Activated CD4-positive, alpha-beta T cell treated with anti-CD3 and anti-CD28 coated beads, Interleukin-2, Interleukin-6, amounts not matched to agents 100 ng/mL and 50 ng/mL, durations not matched to agents 16 hours and 8 hours (primary cell): ENCODE measurements at places on chromosomes 4 and X.
A peak's percentile ranks its signal among the peaks of the same experiment; 100 is the strongest.

DNA sequence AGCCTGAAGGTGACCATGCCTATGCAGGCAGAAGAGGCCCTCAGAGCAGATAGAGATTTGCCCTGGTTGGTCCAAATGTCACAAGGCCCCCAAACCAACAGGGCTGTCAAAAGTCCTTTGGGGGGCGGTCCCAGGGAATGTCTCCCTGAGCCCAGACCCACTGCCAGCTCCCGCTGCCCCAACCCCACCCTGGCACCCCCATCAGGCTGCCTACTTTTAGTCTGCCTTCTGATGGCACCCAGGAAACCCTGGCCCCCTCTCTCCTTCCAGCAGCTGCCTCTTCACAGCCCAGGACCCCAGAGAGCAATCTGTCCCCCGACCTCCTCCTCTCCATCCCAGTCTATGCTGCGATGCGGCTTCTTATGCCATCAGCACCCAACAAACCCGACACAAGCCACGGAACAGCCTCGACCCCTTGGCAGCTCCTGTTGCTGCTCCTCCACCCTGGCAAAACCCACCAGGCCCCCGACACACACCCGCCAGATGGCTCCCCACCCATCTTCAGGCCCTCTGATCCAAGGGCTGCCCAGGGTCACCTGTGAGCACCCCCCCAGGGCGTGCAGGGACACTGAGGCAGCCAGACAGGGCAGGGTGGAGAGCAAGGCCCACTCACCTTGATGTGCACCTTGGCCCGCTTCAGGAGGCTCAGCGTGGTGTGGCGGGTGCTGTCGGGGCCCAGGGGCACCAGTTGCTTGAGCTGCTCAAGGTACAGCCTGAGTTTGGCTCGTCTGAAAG lies 9.9 kb downstream of the MXD4 start:
- no peak for DNase-seq

GRCh38 chr4:165874072-165874790 lies 1.2 kb downstream of the TLL1 start:
- DNase-seq = no peak

- DNase-seq = peak; percentile 48
Measured at GRCh38 chr4:145935253-145936141, 3.1 kb downstream of the ZNF827 start.

GRCh38 chrX:150219374-150220185 lies 143.5 kb upstream of the MAMLD1 start:
- peak; percentile 22 for DNase-seq

GRCh38 chr4:107736924-107737448 lies 17.0 kb upstream of the PAPSS1 start:
- DNase-seq = peak; percentile 61

GRCh38 chrX:83771664-83772063 lies 89.3 kb upstream of the CYLC1 start:
- DNase-seq = peak; percentile 1

DNA sequence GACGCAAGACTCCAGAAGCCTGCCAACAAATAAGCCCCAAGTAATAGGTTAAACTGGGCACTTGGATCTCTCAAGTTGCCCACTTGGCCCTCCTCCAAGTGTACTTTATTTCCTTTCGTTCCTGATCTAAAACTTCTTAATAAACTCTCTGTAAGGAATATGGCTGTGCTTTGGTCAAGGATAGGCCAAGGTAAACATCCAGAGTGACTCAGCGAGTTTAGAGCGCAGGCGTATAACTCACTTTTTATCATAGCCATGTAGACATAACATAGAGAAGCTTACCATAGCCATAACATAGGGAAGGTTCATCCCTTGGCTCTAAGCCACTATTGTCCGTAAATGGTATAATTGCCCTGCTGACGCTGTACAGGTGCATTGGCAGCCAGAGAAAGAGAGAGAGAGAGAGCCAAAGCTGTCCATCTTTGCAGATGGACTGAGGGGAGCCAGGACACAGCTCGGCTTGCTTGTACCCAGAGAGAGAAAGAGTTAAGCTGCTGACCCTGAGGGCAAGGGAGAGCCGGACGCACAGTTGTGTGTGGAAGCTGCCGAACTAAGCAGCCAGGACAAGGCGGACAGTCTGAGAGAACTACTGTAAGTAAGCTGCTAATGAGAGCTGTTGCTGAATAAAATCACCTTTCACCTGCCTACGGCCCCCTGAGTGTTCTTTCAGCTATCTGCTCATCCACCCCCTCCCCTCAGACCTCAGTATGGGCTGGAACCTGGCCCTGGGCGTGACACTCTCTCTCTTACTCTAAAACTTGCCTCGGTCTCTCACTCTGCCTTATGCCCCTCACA lies 1.8 kb downstream of the TLR1 start:
- no peak for DNase-seq

- DNase-seq = no peak
Measured at GRCh38 chr4:142408003-142408441, 438.1 kb downstream of the INPP4B start.

DNA sequence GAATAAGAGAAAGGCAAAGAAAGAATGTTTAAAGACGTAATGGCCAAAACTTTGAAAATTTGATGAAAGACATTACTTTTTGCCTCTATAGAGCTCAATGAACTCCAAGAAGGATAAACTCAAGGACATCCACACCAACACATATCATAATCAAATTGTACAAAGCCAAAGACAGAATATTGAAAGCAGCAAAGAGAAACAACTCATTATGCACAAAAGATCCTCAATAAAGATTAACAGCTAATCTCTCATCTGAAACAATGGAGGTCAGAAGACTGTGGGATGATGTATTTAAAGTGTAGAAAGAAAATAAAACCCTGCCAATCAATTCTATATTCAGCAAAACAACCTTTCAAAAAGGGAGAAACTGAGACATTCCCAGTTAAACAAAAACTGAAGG lies 129.1 kb upstream of the TEX13D start:
- no peak for DNase-seq

- DNase-seq = no peak
Measured at GRCh38 chrX:36407836-36408235, 488.3 kb downstream of the CFAP47 start.

DNA sequence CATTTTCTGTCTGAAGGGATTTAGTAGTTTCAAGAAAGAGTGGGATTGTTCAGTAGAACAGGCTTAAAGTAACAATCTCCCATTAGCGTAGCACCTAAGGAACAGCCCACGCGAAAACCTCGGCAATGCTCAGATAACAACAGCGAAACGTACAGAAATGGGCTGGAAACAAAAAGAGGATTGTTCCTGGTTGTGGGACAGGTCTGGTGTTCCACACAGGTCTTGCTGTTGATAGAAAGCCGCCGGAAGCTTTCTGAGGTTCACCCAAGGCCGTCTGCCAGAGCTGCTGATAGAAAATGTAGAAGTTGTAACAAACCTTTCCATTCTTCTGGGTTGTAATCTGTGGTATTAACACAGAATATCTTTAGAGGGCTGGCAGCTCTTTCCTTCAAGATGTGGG lies 69.4 kb upstream of the CLCN4 start:
- DNase-seq = no peak

- no peak for DNase-seq
Measured at GRCh38 chr4:147724468-147725201, 7.3 kb upstream of the ARHGAP10 start.

- DNase-seq = no peak
Measured at GRCh38 chrX:97267396-97268181, 383.9 kb downstream of the RPA4 start.

- DNase-seq = no peak
Measured at GRCh38 chr4:7515390-7515902, 80.7 kb upstream of the PSAPL1 start.

GRCh38 chr4:150501009-150501727 lies 80.8 kb upstream of the MAB21L2 start:
- no peak for DNase-seq

DNA sequence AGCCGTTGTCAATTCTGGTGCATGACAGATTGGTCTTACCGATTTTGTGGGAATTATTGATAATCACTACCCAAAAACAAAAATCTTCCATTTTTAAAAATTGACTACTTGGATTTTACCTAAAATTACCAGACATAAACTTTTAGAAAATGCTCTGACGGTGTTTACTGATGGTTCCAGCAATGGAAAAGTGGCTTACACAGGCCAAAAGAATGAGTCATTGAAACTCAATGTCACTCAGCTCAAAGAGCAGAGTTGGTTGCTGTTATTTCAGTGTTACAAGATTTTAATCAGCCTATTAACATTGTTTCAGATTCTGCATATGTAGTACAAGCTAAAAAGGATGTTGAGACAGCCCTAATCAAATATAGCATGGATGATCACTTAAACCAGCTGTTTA lies 23.0 kb upstream of the UGT2B17 start:
- DNase-seq = no peak

DNA sequence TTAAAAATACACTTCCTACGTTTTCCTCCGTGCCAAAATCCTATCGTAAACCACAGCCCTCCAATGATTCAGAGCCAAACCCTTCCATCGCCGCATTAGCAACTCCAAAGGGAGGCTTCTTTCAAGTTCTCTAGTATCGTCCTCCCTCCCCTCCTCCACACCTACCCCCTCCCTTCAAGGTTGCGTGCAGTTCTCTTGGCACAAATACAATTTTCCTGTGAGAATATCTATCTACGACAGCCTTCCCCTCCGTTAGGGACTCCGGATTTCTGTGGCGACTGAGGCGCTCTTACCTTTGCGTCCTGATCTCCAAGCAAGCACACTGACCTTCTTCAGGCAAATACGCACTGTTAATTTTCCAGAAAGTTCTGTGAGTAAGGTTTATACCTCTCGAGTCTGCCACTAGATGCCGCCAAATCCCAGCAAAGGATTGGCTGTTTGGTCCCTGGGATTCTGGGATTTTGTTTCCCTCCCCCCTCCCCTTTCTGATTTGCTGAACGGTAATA lies 1.2 kb upstream of the MORF4L2 start:
- peak; percentile 66 for DNase-seq

- DNase-seq = no peak
Measured at GRCh38 chrX:71182871-71183270, 38.2 kb downstream of the NLGN3 start.

DNA sequence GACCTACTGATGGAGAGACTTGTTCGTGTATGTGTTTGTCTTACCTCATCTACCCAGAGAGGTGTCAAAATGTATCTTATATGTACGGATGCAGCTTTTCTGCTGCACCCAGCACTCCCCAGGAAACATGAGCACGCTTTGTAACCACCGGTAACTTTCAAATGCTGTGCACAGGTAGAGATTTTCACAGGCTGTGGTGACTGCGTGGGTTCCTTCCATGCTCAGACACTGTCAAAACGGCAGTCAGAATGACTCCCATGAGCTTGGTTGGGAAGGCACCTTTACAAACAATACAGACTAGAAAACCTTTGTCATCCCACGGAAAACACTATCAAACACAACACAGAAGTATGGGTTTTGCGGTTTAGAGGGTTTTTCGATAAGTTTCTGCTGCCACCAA lies 28.2 kb downstream of the F11 start:
- no peak for DNase-seq

GRCh38 chr4:157035471-157035870 lies 40.5 kb upstream of the GLRB start:
- no peak for DNase-seq

GRCh38 chr4:156636381-156636780 lies 335.2 kb downstream of the PDGFC start:
- DNase-seq = no peak

GRCh38 chrX:49761481-49761880 lies 65.7 kb upstream of the PAGE1 start:
- DNase-seq = peak; percentile 37

DNA sequence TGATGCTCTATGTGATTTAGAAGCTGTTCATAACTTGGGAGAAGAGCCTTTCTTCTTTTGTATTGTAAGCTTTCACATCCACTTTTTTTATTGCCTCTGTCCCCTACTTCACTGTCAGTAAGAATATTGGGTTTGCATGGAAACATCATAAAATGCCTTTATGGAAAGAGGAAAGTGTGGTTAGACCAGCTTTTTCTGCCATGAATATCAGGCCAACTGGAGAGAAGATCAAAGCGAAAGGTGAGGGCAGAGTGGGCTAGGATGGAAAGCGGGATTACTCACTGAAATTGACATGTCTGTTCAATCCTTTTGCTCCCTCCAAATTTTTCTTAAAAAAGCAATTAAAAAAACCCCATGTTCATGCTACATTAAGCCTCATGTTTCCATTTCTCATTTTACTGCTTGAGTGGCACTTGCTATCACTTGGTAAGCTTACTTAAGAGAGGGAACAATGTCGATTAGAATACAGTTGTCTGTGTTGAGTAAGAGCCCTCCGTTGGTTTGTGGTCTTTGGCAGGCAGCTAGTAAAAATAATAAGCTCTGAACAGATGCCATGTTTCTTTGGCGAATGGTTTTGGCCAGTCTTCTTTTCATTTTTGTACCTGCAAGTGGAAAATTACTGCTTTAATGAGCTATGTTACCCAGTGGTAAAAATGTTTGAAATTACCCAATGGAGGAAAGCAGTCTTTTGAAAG lies 35.9 kb downstream of the SUPT20HL1 start:
- no peak for DNase-seq

DNA sequence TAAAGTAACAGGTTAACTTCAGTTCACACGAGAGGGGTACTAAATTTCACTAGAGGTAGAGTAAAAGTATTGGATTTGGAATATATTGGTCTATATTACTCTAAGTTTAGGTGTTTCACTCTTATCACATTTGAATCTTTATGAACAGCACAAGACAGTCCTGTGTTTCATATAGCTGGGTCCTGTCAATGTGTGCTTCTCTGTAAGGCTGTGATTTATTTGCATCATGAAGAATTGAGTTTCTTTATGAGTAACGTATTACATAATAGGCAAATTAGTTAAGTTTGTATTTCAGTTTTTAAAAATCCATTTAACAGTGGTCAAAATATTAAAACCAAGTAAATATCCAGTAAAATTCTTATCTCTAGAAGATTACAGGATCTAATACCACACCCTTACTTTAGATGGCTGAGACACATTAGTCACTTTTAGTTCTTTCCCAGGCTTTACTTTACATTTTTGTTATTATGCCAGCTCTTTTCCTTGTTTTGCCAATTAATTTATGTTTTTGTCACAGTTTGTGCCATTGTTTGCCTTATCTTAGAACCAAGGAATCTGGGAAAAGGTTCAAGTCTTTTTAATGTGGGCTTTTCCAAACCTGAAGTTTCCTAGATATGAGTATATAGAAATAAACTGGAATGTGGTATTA lies 32.1 kb downstream of the NUDT6 start:
- DNase-seq = no peak

DNA sequence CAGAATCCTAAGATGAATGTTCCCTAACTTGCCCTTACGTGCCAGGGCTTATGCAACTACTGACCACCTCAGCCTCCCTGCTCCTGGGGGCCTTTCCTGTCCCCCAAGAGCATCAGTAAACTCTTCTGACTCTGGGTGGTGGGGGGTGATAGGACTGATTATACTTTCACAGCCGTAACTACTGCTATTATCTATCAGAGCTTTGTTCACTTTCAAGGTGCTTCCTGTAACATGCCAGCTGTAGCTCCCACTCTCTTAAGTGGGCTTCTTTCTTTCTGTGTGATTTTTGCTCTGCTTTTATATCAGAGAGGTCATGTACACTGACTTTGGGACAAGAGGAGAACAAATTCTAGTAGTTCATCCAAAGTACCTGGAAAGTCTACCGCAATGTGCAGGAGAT lies 25.3 kb downstream of the SPINK2 start:
- no peak for DNase-seq

GRCh38 chr4:75513526-75514130 lies 575 bp downstream of the RCHY1 start:
- no peak for DNase-seq

- no peak for DNase-seq
Measured at GRCh38 chrX:114675365-114675764, 91.5 kb downstream of the HTR2C start.
